Activated CD4-positive, alpha-beta T cell treated with anti-CD3 and anti-CD28 coated beads for 36 hours (primary cell): ENCODE measurements at places on chromosomes 2 and 18. TPM values are rescaled to one million over a fixed set of nuclear protein-coding genes. Genes with fewer than 3 reads are reported as not detected.

The PPM1G gene
- total RNA-seq, result 115 TPM

GRCh38 chr2:196144513-196145126 lies 26.8 kb downstream of the STK17B start:
- DNase-seq, result no peak

- peak; percentile 36 for DNase-seq
Observed at GRCh38 chr18:13615432-13615861, 110.9 kb downstream of the FAM210A start.

DNA sequence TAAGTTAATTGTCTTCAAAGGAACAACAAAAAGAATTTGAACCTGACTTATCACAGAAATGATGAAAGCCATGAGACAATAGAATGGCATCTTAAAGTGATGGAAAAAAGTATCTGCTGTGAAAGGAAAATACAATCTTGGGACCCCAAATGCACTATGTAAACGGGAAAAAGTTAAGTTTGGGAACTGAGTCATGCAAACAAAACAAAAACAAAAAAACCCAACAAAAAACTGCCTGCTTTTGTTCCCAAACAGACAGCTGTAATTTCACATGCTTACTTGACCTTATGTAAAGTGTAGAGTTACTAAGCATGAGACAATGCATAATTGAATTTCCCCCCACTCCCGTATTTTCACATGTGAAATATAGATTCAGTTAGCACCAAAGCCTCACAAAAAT lies 122.1 kb upstream of the RBMS1 start:
- no peak for DNase-seq

DNA sequence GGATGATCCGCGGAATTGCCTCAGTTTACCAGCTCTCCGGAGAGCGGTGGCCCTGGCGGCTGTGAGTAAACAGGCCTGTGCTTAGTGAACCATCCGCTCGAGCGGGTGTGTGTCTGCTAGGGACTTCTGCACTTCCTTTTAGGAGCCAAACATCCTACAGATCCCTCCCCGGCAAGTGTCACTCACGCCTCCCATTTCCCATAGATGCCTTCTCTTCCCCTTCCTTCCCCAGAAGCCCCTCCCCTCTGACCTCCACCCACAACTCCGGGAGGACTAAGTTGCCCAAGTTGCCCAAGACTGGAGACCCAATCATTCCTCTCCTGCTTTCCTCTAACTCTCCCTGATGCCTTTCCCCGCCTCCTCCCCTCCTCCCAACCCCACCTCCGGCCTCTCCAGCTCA lies 2.9 kb downstream of the C1QL2 start:
- DNase-seq, result no peak

The CHPF gene
- total RNA-seq, result 17.1 TPM
